ENCODE measurements at places on chromosomes 7 and 10. TPM values are rescaled to one million over a fixed set of nuclear protein-coding genes. Genes with fewer than 3 reads are reported as not detected.

GRCh38 chr7:6409944-6410693, 37.6 kb downstream of the DAGLB start:
- H3K4me1 ChIP-seq = no peaks in the 10 kb centered on the region
- no peaks in the 10 kb centered on the region for H3K27me3 ChIP-seq
- H3K27ac ChIP-seq = no peak overlapping the region
- H3K36me3 ChIP-seq = peaks cover 47% of the 10 kb centered on the region
- no peak for DNase-seq

CYP26C1 gene
- total RNA-seq = 0.15 TPM

EIF3B gene
- total RNA-seq = 120 TPM

MYL10 gene
- 5.1 TPM for total RNA-seq

DNA sequence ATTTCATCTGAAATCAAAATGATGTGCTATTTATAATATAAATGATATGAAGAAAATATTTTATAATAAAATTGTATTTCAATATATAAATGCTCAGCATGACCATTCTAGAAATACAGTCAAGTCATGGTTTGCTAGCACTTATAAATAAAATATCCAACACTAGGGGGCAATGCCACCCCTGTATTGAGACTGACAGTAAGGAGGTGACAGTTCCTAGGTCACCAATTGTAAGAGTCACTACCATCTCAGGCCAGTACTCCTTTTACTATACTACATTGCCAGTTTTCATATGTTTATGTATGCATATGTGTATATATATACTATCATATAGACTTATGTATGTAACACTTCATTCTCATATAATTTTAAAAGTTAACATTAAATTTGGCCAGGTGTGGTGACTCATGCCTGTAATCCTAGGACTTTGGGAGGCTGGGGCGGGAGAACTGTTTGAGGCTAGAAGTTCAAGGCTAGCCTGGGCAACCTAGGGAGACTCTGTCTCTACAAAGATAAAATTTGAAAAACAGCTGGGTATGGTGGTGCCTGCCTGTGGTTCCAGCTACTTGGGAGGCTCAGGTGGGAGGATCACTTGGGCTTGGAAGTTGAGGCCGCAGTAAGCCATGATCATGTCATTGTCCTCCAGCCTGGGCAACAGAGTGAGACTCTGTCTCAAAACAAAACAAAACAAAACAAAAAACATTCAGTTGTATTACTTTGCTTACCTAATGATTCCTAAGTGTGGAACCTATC, 2.4 kb upstream of the CNOT4 start:
- H3K27ac ChIP-seq = no peak overlapping the region
- H3K4me1 ChIP-seq = no peaks in the 10 kb centered on the region
- no peak for DNase-seq
- H3K36me3 ChIP-seq = no peaks in the 10 kb centered on the region

MET gene
- 22.0 TPM for total RNA-seq

- H3K4me1 ChIP-seq = peaks cover 53% of the 10 kb centered on the region
- H3K27ac ChIP-seq = peak overlapping the region; percentile 99
- peaks cover 39% of the 10 kb centered on the region for H3K36me3 ChIP-seq
- DNase-seq = no peak
- H3K4me3 ChIP-seq = peak overlapping the region; percentile 52
Observed at GRCh38 chr7:99562832-99563231, 4.4 kb downstream of the ZNF655 start.

SCRN1 gene
- 129 TPM for total RNA-seq

- H3K36me3 ChIP-seq = peaks cover 1% of the 10 kb centered on the region
- H3K4me3 ChIP-seq = no peak overlapping the region
Observed at GRCh38 chr7:999941-1000935, 17.3 kb downstream of the CYP2W1 start.

AKAP9 gene
- total RNA-seq = 35.1 TPM

DNA sequence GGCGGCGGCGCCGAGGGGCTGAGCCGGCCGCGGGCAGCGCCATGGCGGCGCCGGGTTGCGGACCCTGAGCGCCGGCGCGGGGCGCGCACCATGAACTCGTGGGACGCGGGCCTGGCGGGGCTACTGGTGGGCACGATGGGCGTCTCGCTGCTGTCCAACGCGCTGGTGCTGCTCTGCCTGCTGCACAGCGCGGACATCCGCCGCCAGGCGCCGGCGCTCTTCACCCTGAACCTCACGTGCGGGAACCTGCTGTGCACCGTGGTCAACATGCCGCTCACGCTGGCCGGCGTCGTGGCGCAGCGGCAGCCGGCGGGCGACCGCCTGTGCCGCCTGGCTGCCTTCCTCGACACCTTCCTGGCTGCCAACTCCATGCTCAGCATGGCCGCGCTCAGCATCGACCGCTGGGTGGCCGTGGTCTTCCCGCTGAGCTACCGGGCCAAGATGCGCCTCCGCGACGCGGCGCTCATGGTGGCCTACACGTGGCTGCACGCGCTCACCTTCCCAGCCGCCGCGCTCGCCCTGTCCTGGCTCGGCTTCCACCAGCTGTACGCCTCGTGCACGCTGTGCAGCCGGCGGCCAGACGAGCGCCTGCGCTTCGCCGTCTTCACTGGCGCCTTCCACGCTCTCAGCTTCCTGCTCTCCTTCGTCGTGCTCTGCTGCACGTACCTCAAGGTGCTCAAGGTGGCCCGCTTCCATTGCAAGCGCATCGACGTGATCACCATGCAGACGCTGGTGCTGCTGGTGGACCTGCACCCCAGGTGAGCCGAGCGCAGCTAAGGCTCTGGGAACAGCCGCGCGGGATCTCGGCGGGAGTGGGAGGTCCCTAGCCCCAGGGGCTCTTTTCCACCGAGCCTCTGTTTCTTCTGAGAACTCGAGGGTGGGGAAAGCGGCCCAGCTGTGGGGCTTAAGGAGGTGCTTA, at the start of gene GPR26:
Gene GPR26 (plus strand): TSS at position 38 of the 919 bp plus-strand sequence. CDS start 53 bp downstream, at position 91.
- H3K36me3 ChIP-seq = no peaks in the 10 kb centered on the region
- peaks cover 51% of the 10 kb centered on the region for H3K27me3 ChIP-seq
- no peaks in the 10 kb centered on the region for H3K4me1 ChIP-seq
- no peak for DNase-seq

CXCL12 gene
- total RNA-seq = 65.5 TPM

DNA sequence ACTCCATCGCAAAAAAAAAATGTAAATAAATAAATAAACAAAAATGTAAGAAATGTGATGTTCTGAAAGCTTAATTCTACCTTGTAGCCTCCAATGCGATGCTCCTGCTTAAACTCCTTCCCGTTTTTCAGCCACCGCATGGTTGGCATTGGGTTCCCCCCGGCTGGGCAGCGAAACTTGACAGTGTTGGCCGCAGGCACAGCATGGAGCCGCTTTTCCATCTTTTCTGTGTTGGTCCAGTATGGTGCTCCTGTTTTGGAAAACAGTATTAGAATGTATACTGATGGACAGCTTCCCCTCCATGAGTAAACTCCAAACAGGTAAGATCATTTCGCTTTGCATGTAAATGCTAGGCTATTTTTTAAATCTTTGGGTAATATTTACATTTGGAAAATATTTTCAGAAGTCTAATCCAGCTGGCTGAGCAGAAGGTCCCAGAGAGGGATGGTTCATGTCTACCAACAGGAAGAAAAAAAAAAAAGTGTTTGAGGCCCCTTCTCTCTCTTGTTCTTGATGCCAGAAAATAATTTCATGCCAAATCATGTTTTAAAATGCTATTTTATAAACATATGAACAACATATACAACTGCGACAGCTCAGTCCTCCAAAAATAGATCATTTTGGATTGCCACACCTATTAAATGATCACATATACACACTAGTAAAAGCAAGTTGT, 46.9 kb downstream of the FGFR2 start:
- DNase-seq = no peak
- no peaks in the 10 kb centered on the region for H3K4me1 ChIP-seq
- peaks cover 6% of the 10 kb centered on the region for H3K36me3 ChIP-seq
- H3K27ac ChIP-seq = no peak overlapping the region
- no peak overlapping the region for H3K4me3 ChIP-seq

BZW2 gene
- total RNA-seq = 50.0 TPM

- H3K4me1 ChIP-seq = peaks cover 11% of the 10 kb centered on the region
- H3K36me3 ChIP-seq = peaks cover 5% of the 10 kb centered on the region
- no peak for DNase-seq
- no peak overlapping the region for H3K4me3 ChIP-seq
Observed at GRCh38 chr7:36405409-36405803, 15.7 kb downstream of the ANLN start.

DNA sequence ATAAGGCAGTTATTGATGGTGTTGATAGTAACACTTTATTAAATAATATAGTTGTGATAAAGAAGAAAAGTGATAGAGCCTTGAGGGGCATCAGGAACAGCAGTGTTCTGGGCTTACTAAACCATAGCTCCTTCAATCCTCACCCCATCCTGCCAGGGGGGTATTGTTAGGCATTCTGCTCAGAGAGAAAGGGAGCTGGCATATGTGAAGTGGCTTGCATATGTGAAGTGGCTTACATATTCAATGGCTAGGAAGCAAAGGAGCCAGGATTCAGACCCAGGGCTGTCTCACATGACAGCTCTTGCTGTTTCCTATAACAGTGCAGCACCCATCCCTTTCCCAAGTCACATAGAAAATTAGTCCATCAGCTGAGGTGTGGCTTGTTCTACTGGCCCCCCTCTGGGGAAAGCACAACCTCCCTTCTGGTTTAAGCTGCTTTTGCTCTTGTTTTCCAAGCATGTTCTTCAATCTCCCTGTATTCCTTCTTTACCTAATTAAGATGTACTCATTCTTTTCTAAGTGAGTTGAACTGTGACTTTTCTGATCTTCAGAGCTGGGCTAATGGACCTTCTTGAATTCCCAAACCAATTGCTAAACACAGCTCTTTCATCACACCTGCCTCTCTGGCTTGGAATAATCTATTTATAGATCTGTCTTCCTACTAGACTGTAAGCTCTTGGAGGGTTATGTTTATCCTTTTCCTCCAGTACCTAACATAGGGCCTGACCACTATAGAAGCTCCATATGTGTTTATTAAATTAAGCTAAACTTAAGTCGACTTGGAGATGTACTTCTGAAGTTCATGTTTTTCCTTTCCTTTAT, 108.7 kb upstream of the GLI3 start:
- no peak for DNase-seq
- no peaks in the 10 kb centered on the region for H3K27me3 ChIP-seq
- no peaks in the 10 kb centered on the region for H3K36me3 ChIP-seq
- H3K27ac ChIP-seq = no peak overlapping the region

DNA sequence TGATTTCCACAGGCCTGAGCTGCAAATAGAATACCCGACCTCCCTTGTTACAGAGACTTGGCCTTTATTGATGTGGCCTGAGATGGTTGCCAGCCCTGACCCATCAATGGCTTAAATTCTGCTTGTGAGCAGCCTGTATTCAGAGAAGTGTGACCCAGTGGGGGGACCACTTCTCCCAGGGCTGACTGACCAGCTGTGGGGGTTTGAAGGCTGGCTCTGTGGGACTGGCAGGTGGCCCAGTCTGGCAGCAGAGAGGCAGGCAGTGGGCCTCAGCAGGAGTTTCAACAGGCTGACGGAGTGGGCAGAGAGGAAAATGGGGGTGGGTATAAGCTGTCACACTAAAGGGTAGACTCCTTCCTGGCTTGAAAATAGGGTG, 12.2 kb upstream of the PPIF start:
- H3K27ac ChIP-seq = no peak overlapping the region
- DNase-seq = no peak
- H3K36me3 ChIP-seq = peaks cover 2% of the 10 kb centered on the region
- peaks cover 40% of the 10 kb centered on the region for H3K4me1 ChIP-seq
- no peak overlapping the region for H3K4me3 ChIP-seq

DNA sequence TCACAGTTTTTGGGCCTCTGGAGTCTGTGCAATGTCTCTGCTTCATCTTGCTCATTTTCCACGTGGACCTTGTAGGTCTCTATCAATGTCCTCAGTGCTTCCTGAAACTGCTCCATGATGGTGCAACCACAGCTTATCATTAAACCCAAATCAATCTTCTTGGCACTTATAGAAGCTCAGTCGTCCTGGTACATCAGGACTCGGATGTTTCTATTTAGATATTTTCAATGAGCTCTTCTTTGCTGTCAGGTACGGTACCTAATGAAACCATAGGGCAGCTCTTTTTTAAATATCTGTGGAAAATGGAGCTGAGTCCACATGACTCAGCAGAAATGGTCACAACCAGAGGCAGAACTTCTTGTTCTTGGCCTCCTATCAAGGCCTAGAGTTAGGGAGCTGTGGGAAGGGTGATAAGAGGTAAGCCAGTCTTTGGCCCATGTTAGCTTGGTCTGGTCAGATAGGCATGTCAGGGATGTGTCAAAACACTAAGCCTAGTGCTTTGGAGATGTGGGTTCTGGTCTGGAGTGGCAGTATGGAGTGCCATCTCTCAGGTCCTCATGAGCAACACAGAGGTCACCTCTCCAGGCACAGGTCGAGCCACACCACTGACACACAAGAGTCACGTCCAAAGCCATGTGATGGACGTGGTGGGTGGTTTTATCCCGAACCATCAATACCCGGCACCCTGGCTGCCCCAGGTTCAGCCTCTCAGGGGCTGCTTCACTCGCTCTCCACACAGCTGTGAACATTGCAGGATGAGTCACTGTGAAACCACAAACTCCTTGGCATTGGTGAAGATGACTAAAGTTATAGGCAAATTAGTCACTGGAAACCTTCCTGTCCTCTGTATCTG, 87.0 kb downstream of the TBXAS1 start:
- no peak overlapping the region for H3K4me3 ChIP-seq
- H3K36me3 ChIP-seq = no peaks in the 10 kb centered on the region
- peak overlapping the region; percentile 87 for H3K27ac ChIP-seq
- DNase-seq = no peak
- peaks cover 46% of the 10 kb centered on the region for H3K4me1 ChIP-seq

FKBP6 gene
- not detected for total RNA-seq

GRCh38 chr10:43444323-43444722, 7.4 kb downstream of the ZNF487 start:
- peaks cover 3% of the 10 kb centered on the region for H3K36me3 ChIP-seq
- H3K27ac ChIP-seq = no peak overlapping the region
- no peaks in the 10 kb centered on the region for H3K4me1 ChIP-seq
- no peak overlapping the region for H3K4me3 ChIP-seq
- no peaks in the 10 kb centered on the region for H3K27me3 ChIP-seq
- no peak for DNase-seq

DNA sequence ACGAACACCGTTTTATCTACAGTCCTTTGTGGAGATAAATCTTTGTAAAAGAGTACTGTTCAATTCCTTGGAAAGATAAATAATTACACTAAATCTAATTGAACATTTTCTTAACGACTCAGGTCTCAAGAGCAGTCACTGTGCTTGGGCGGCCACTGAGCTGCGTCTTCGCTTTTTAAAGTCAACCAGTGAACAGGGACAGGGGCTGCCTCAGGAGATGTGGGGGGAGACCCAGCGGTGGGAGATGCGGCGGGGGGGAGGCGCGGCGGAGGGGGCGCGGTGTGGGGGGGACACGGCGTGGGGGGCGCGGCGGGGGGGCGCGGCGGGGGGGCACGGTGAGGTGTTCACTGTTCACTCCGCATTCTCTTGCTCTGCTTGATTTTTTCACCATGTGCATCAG, 39.8 kb downstream of the CAMK2B start:
- no peak overlapping the region for H3K4me3 ChIP-seq
- H3K27me3 ChIP-seq = peaks cover 9% of the 10 kb centered on the region
- no peaks in the 10 kb centered on the region for H3K36me3 ChIP-seq
- DNase-seq = peak; percentile 19
- no peaks in the 10 kb centered on the region for H3K4me1 ChIP-seq

- no peaks in the 10 kb centered on the region for H3K27me3 ChIP-seq
- H3K4me1 ChIP-seq = peaks cover 41% of the 10 kb centered on the region
- peak overlapping the region; percentile 89 for H3K27ac ChIP-seq
- peak overlapping the region; percentile 64 for H3K4me3 ChIP-seq
Observed at GRCh38 chr7:94650147-94651051, 5.5 kb downstream of the SGCE start.

- H3K4me1 ChIP-seq = no peaks in the 10 kb centered on the region
- H3K27me3 ChIP-seq = peaks cover 10% of the 10 kb centered on the region
- no peak for DNase-seq
Observed at GRCh38 chr7:142827951-142828500, 26.9 kb upstream of the EPHB6 start.
